ENCODE measurements at places on chromosomes 5 and 9.

GRCh38 chr9:14653511-14653910 lies 39.7 kb downstream of the ZDHHC21 start:
- DNase-seq, result no peak

- no peak for DNase-seq
These were observed 69.8 kb downstream of the MAPKAP1 start for GRCh38 chr9:125637241-125637640.

- no peak for DNase-seq
These were observed 30.7 kb downstream of the RAI14 start for GRCh38 chr5:34686762-34687268.

GRCh38 chr9:83978992-83979811 lies 813 bp downstream of the HNRNPK start:
- peak; percentile 19 for DNase-seq

GRCh38 chr5:139772089-139772791 lies 23.4 kb upstream of the PSD2 start:
- DNase-seq, result no peak

DNA sequence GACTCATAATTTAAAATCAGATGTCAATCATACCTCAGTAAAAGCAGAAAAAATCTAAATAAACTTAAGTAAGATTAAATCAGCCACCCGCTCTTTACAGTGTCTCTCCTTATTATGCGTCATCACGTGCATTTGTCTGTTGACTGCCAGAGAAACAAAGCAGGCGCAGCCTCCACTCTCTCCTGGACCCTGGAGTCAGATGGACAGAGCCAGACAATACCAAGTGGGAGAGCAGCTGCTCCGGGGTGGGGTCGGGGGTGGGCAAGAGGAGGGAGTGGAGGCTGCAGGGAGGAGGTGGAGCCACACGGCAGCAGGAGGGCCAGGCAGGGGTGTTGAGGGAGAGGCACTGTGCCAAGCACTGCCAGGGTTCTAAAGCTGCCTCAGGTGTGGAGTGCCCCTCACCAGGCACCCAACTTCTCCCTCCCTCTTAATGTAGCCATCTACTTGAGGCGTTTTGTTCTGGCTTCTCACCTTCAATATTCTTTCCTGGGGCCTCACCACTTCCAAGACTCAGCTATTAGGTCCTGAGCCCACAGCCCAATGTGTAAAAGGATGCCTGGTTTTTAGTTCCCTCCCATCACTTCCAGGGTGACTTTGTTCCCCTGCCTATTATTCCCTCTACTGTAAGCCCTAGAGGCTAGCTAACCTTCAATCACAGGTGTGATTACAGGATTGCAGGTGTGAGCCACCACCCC lies 96.3 kb downstream of the GLDC start:
- peak; percentile 31 for DNase-seq

DNA sequence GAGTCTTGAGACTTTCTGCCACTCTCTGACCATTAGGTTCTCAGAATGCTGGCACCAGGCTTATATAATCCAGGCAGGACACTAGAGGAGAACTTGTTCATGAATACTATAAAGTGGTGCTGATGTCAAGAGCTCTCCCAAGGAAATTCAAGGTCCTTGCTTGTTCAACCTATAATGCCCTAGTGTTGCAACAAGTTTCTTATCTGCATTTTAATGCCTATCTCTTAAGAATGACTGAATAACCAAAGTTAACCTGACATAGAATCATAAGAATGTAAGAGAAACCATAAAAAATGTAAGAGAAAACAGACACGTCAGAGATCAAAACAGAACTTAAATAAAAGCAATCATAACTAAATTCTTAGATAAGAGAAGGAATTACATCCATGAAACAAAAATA lies 640.8 kb upstream of the SGCD start:
- no peak for DNase-seq

DNA sequence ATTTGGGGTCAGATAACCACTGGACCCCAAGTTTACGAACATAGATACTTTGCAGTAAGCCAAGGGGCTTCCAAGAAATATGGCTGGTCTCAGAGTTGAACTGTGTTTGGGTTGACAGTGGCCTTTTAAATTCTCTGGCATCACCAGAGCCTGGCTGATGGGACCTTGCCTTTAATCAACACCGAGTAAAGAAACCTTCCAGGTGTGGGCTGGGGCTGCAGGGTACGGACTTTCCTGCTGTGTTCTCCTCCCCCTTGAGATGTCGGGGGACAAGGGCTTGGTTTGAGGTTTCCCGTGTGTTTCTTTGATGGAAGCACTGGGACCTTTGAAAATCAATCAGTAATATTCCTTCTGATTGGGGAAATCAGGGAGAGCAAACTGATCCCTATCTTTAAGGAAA lies 140.1 kb downstream of the MTX3 start:
- DNase-seq, result no peak

DNA sequence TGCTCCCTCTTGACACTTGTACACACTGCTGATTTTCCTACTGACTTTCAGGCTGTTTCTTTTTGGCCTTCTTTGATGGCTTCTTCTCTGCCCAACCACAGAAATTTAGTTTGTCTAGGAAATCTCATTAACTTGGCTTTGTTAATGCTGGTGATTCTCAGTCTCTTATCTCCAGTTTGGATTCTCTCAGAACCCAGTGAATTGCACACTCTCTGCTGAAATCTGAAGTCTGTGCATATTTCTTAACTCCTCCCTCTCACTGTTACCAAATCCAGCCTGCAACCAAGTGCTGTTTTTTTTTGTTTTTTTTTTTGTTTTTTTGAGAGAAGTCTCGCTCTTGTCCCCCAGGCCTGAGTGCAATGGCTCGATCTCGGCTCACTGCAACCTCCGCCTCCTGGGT lies 117.2 kb downstream of the CDC42SE2 start:
- no peak for DNase-seq

- no peak for DNase-seq
These were observed 386.0 kb downstream of the CHSY3 start for GRCh38 chr5:130290219-130290618.

- no peak for DNase-seq
These were observed 53.6 kb downstream of the RASGEF1C start for GRCh38 chr5:180155365-180155926.

DNA sequence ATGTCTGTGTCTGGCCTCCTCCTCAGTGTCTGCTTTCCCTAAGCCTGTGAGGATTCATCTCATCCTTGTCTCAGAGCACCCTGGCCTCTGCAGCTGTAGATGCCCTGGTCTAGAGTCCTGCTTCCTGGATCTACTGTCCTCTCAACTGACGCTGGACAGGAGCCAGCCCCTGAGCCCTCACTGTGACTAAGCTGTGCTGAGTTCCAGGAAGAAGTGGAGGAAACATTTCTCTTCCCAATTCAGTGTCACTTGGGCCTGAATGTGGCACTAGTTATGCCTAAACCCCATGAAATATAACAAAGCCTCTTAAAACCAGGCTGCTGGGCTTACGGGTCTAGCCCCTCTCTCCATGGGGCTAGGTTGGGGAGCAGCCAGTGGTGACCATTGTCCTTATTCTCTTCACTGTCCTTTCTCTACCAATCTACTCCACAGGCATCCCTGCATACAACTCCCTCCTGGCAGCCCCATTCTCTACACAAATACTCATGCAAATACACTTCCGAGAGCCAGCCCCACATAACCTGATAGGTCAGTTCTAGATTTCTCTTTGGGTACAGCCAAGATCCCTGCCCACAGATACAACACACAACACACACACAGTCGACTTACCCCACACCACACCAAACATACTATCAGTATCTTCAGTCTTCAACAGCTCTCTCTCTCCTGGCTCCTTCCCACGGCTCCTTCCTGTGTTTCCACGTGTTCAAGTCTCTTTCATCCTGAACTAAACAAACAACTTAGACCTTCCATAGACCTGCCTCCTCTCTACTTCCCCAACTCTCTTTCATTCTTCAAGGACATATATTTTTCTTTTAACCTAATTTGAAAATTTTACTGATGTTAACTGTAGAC lies 220.8 kb downstream of the SNX18 start:
- no peak for DNase-seq

- DNase-seq, result no peak
These were observed 59.0 kb downstream of the MAT2B start for GRCh38 chr5:163564321-163564938.

DNA sequence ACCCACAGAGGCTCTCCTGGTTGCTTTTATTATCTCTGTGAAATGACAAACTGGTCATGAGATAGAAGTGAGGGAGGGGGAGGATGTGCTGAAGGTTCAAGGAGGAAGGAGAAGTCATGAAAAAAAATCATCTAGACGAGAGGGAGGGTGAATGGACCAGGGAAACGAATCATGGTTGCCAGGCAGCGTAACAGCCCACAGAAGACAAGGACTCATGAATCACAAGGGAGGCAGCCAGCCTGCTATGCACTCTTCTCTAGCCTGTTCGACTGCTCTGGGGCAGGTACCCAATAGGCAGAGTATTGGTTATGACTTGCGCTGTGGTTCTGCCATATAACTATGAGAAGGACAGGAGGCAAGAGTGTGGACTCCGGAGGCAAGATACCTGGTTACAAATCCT lies 475.2 kb downstream of the CDK5RAP2 start:
- no peak for DNase-seq

- DNase-seq, result no peak
These were observed 63.8 kb upstream of the ZNF462 start for GRCh38 chr9:106799152-106799551.

DNA sequence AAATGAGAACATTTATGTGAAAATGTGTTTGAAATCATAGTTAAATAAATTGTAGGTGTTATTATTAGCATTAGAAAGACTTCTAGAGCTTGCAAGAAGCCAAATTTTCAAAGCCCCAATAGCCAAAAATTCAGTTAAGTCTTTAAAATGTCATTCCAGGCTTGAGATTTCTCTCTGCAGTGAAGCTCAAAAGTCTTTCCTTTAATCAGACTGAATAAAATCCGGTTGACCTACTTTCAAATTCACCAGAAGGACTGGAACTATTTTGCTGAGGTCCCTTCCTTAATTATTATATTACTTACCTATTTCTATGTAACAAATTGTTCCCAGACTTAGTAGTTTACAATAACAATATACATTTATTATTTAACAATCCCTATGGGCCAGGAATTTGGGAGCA lies 112.2 kb upstream of the TRPM3 start:
- DNase-seq, result no peak

DNA sequence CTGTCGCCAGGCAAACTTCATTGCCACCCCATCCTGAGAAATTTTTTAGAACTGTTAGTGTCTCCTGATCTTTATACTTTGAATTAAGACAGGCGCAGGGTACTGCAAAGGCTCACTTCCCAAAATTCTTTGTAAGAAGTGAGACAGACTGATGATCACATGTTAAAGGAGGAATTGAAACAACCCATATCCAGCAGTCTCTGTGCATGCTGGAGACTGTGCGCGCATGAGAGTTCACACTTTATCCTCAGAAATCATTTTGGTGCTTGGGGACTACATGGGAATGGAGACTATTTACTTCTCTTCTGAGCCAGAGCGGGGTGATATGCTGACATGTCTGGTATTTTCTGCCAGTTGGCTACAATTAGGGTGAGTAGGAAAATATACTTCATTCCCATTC lies 91.2 kb downstream of the ZNF474 start:
- DNase-seq, result no peak

DNA sequence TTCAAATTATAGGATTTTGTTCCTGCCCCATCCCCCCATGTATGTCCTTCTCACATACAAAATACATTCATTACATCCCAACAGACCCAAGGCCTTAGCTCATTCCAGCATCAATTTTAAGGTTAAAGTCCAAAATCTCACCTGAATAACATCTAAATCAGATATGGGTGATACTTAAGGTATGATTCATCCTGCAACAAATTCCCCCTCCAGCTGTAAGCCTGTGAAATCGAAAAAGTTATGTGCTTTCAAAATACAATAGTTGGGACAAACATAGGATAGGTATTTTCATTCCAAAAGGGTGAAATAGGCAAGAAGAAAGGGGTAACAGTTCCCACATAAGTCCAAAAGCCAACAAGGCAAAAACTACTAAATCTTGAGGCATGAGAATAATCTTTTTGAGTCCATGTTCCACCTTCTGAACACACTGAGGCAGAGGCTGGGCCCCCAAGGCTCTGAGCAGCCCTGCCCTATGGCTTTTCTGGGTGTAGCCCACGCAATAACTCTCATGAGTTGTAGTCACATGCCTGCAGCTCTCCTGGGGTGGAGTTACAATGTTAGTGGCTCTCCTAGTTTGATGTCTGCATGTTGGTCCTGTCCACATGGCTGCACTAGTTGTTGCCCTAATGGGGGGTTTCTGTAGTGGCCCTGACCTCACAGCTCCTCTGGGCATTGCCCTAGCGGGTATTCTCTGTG lies 243.9 kb upstream of the SMARCA2 start:
- no peak for DNase-seq

GRCh38 chr5:78295035-78295961 lies 800 bp upstream of the AP3B1 start:
- peak; percentile 24 for DNase-seq

- no peak for DNase-seq
These were observed 375.8 kb downstream of the ZNF608 start for GRCh38 chr5:124370601-124371000.

- no peak for DNase-seq
These were observed 274.9 kb downstream of the PIK3R1 start for GRCh38 chr5:68490406-68490805.

- DNase-seq, result no peak
These were observed 1.5 kb downstream of the PAPPA start for GRCh38 chr9:116154976-116155697.

- no peak for DNase-seq
These were observed 112.5 kb upstream of the LARP1 start for GRCh38 chr5:154642499-154643245.

GRCh38 chr5:181241393-181241975 lies 2.2 kb downstream of the RACK1 start:
- no peak for DNase-seq

DNA sequence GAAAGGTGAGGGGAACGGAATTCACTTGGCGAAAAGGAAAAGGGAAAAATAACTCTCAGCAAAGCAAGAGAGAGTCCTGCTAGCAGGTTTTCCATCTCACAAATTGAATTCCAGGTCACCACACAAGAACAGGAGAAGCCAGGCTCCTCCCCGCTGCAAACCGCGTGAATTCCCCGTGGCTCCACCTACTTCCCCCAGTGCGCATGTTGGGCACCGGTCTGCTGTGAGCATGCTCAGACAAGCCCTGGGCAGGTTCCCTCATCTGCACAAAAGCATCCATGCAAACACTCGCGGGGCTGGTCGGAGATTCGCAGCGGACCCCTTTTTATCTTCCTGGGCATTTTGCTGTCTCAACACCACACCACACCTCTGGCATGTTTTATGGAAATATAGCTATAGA lies 58.5 kb upstream of the S1PR3 start:
- DNase-seq, result no peak

DNA sequence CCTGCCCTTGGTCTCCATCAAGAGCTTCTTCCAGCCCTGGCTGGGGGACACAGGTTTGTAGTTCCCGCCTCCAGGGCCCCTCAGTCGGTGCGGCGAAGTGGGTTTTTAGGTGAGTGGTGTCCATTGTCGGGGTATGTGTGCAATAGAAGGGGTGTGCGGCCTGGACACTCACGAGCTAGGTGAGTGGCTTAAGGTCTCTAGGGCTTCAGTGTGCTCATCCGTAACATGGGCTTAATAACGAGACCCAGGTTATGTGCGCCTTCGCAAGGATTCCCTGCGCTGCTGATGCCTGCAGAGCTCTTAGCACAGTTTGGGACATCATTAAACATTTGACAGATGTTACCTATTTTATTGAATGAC lies 656 bp downstream of the CEP78 start:
- DNase-seq, result no peak

- no peak for DNase-seq
These were observed 49.3 kb downstream of the CCL28 start for GRCh38 chr5:43362725-43363435.

Measured in DMS79 (cell line).